Mononuclear cell (primary cell): ENCODE measurements at places on chromosomes 16 and 17. TPM values are rescaled to one million over a fixed set of nuclear protein-coding genes. Genes with fewer than 3 reads are reported as not detected.

Gene MYLK3
- 0.10 TPM for total RNA-seq

Gene BBS2
- total RNA-seq: 36.7 TPM

Gene SAMD14
- total RNA-seq: 0.63 TPM

Gene RHBDL1
- total RNA-seq: 0.84 TPM

Gene SBK1
- 3.7 TPM for total RNA-seq

Gene MAPT
- total RNA-seq: 0.10 TPM

Gene KRTAP2-3
- total RNA-seq: not detected

Gene BRIP1
- total RNA-seq: 3.3 TPM

Gene SGSM2
- total RNA-seq: 52.9 TPM

Gene MLYCD
- total RNA-seq: 2.9 TPM

Gene C17orf107
- 26.4 TPM for total RNA-seq

Gene KRT17
- 0.42 TPM for total RNA-seq
